ENCODE measurements at places on chromosomes 5 and 9.

DNA sequence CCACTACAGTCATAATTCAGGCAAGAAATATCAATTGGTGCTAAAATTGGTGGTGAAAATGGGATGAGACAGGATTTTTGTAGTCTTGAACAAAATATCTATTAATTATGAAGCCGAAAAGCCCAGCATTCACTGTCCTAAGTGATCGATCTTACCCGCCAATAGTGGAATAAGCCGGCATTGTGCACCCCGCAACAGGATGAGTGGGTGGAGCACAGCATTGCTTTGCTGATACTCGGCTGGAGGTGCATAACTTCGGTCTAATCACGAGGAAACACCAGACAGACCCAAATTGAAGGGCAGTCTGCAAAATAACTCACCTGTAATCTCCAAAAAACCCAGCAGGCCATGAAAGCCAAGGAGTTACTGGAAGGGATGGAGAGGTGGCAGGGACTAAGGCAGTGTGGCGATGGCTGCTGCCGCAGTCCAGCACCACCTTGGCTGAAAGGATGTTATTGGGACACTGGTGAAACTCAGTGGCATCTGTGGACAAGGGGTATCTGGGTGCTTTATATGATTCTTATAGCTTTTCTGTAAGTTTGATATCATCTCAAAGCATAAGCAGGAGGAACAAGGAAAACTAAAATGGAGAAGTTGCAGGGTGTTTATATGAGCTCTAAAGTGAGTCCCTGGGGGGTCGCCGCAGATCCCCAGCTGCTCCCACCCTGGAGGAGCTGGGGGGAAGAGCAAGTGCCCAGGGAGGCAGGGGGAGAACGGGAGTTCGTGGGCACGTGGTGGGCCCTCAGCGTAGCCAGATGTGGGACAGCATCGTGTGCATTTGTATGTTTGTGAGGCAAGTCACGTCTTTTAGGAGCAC lies 45.2 kb downstream of the AHRR start:
- DNase-seq: no peak

- no peak for DNase-seq
These were observed 327.2 kb downstream of the SLF1 start for GRCh38 chr5:94945656-94946055.

- DNase-seq: peak; percentile 35
These were observed 11.7 kb upstream of the OR13D1 start for GRCh38 chr9:104682642-104683041.

GRCh38 chr5:15391704-15392397 lies 108.1 kb upstream of the FBXL7 start:
- DNase-seq: no peak

- DNase-seq: no peak
These were observed 69.3 kb downstream of the MAMDC2 start for GRCh38 chr9:70112981-70113380.

GRCh38 chr5:13478831-13479465 lies 465.5 kb downstream of the DNAH5 start:
- peak; percentile 85 for DNase-seq
